CD4-positive, alpha-beta memory T cell (primary cell): ENCODE measurements at places on chromosomes 12 and 14. TPM values are rescaled to one million over a fixed set of nuclear protein-coding genes. Genes with fewer than 3 reads are reported as not detected.

Gene MYO1H
- not detected for total RNA-seq

Gene ATF1
- 52.3 TPM for total RNA-seq

Gene PSMD9
- total RNA-seq, result 42.7 TPM

Gene SMOC1
- not detected for total RNA-seq

Gene SYT1
- not detected for total RNA-seq

Gene APAF1
- total RNA-seq, result 30.8 TPM

Gene NEUROD4
- total RNA-seq, result not detected

Gene KRT81
- not detected for total RNA-seq

GRCh38 chr14:100201701-100202100 lies 37.2 kb upstream of the YY1 start:
- no peaks in the 10 kb centered on the region for H3K27me3 ChIP-seq
- H3K27ac ChIP-seq, result no peak overlapping the region
- DNase-seq, result no peak
- no peaks in the 10 kb centered on the region for H3K36me3 ChIP-seq
- no peaks in the 10 kb centered on the region for H3K4me1 ChIP-seq

DNA sequence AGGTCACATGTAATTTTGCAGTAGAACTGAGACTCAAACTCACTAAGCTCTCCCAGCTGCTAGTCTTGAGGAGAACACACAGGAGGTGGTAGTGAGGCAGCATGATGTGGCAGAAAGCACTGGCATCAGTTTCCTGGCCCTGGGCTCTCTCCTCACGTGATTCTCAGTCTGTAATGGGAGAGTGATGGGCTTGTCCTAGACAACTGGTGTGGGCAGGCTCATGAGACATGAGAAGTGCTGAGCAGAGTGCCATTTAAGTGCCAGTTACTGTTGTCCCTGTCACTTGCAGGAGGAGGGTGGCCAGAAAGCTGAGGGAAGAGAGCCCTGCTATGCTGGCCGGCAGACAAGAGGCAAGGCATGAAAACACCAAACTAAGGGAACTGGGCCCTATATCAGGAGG lies 48.5 kb upstream of the OVCH1 start:
- H3K4me3 ChIP-seq, result no peak overlapping the region
- DNase-seq, result no peak
- no peak overlapping the region for H3K27ac ChIP-seq
- no peaks in the 10 kb centered on the region for H3K27me3 ChIP-seq
- H3K36me3 ChIP-seq, result no peaks in the 10 kb centered on the region

GRCh38 chr12:95115641-95116040 lies 42.2 kb upstream of the NR2C1 start:
- DNase-seq, result no peak
- H3K4me3 ChIP-seq, result no peak overlapping the region
- no peaks in the 10 kb centered on the region for H3K27me3 ChIP-seq
- no peaks in the 10 kb centered on the region for H3K4me1 ChIP-seq
- H3K36me3 ChIP-seq, result no peaks in the 10 kb centered on the region

GRCh38 chr12:133251732-133252131 lies 16.1 kb upstream of the ANHX start:
- no peak overlapping the region for H3K27ac ChIP-seq
- no peaks in the 10 kb centered on the region for H3K27me3 ChIP-seq
- DNase-seq, result no peak
- no peaks in the 10 kb centered on the region for H3K4me1 ChIP-seq
- no peak overlapping the region for H3K4me3 ChIP-seq

DNA sequence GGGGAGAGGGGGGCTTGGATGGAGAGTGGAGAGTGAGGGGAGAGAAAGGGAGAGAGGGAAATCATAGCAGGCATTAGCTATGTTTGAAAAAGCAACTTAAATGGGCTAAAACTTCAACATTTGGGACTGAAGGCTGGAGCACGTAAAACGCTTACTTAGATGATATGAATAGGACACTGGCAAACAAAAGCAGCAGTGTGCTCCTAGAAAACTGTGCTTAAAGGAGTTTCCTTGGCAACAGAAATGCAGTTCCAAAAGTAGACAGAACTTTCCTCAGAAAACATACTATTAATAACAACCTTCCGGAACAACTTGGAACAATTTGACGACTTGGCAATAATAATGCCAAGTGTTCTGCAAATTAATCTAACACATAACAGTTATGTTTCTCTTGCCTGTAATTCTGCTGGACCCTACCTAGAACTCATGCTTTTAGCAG lies 235.5 kb upstream of the NPAS3 start:
- H3K4me3 ChIP-seq, result no peak overlapping the region
- DNase-seq, result no peak

DNA sequence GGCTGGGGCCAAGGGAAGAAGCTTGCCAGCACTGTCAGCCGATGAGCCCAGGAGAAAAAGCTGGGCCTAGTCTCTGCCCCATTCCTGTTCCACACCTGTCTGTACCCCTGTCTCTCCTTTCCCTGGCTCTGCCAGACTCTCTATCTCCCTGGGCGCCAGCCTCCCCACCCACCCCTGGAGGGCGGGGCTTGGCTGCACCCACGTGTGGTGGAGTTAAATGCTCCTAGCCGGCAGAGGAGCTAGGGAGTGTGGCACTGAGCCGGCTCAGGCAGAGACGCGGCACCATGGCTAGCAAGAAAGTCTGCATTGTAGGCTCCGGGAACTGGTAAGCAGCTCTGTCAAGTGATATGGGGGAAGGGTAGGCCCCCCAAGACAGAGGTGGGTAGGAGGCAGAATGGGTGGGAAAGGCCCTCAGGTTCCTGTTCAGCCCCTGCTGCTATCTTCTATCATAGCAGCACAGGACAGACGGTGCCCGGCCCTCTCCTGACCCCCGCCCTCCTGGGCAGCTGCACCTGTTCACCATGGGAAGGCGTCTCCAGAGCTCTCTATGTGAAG lies at the start of gene GPD1:
TSS of gene GPD1 (plus strand) at position 242 of the 555 bp plus-strand sequence. CDS start at position 285, 43 bp downstream.
- H3K27me3 ChIP-seq, result no peaks in the 10 kb centered on the region
- H3K4me3 ChIP-seq, result no peak within 1 kb of the TSS
- H3K4me1 ChIP-seq, result no peaks in the 10 kb centered on the region
- H3K27ac ChIP-seq, result no peak within 1 kb of the TSS

DNA sequence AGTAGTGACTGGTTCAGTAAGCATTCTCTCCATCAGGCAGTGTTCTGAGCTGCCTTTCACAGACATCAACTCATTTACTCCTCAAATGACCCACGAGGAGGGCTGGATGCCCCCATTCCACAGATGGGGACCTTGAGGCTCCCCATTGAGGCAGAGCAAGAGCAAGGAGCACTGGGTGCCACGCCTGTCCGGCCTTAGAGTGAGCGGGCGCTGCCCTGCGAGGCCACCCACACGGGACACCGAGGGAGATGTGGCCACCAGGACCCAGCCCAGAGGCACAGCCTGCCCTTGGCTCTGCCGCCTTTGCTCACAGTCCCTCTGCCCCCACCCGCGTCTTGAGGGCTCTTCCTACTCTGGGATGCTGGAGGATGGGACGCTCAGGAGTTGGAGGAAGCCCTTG lies 3.0 kb downstream of the FBRSL1 start:
- peaks cover 77% of the 10 kb centered on the region for H3K4me1 ChIP-seq
- DNase-seq, result no peak
- H3K27me3 ChIP-seq, result no peaks in the 10 kb centered on the region

DNA sequence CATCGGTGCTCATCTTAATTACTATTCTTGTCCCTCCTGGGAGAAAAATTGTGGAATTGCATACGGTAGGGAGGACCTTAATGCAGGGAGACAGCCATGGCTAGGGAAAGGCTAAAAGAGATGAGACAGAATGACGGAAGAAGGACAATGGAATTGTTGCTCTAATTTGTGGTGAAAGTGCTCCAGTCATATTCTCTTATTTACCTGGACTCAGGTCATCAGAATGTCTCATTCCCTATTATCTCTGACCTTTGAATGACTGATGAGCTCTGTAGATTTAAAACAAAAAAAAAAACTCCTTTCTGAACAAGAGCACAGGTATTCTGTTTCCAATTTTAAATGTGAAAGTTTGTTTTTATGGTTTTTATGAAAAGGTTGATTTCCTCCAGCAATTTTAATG lies 8.6 kb upstream of the EPS8 start:
- H3K4me3 ChIP-seq, result no peak overlapping the region
- H3K27me3 ChIP-seq, result no peaks in the 10 kb centered on the region
- DNase-seq, result no peak
- H3K36me3 ChIP-seq, result no peaks in the 10 kb centered on the region

- no peaks in the 10 kb centered on the region for H3K36me3 ChIP-seq
- no peaks in the 10 kb centered on the region for H3K4me1 ChIP-seq
- DNase-seq, result no peak
- no peaks in the 10 kb centered on the region for H3K27me3 ChIP-seq
- H3K27ac ChIP-seq, result no peak overlapping the region
Measured at GRCh38 chr14:58073516-58073915, 78.5 kb downstream of the ARMH4 start.

DNA sequence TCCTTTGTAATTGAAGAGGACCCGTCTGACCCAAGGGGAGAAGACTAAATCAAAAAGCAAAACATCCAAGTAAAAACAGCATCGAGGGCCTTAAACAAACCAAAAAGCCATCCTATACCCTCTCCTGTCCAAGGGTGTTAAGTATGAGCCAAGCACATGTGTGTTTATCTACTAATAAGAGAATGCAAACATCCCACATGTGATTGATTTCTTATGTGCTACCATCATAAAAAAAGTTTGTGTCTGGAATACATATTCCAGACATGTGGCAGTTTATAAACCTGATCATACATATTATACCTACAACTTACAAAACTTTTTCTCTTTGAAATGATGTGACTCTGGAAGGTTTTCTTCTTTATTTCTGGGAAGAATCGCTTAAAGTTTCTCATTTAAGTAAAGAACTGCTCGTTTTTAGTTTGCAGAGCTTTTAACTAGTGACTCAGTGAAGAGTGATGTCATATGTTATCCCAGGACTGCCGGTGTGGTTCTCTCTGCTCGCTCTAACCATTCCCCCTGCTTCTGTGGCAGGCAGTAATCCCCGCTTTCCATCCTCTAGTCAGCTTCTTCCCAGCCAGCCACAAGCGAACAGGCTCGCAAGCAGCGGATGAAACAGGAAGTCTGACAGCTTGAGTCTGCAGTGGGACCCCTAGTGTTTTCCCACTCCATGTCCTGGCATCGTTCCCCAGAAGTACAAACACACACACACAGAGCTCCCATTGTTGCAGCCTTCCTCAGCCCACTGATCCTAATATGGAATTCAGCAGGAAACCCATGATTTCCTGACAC lies 431 bp upstream of the RHOJ start:
- DNase-seq, result no peak
- H3K27ac ChIP-seq, result no peak overlapping the region
- peaks cover 4% of the 10 kb centered on the region for H3K4me1 ChIP-seq

DNA sequence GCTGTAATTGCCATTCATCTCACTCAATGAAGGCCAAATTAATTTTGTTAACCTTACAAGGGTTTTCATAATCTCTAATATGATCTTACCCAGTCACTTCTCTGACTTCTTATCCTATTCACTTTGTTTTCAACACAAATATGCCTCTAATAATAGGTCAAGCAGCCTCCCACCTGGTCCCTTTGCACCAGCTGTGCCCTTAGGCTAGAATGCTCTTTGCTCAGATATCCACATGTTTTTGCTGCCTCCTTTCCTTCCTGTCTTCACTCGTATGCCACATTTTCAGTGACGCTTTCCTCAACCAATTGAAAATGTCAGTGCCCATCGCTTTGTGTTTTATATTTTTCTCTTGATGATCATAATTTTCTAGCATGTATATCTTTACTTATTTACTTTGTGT lies 106.4 kb upstream of the SYT10 start:
- no peaks in the 10 kb centered on the region for H3K4me1 ChIP-seq
- H3K27me3 ChIP-seq, result no peaks in the 10 kb centered on the region
- no peaks in the 10 kb centered on the region for H3K36me3 ChIP-seq
- DNase-seq, result no peak

DNA sequence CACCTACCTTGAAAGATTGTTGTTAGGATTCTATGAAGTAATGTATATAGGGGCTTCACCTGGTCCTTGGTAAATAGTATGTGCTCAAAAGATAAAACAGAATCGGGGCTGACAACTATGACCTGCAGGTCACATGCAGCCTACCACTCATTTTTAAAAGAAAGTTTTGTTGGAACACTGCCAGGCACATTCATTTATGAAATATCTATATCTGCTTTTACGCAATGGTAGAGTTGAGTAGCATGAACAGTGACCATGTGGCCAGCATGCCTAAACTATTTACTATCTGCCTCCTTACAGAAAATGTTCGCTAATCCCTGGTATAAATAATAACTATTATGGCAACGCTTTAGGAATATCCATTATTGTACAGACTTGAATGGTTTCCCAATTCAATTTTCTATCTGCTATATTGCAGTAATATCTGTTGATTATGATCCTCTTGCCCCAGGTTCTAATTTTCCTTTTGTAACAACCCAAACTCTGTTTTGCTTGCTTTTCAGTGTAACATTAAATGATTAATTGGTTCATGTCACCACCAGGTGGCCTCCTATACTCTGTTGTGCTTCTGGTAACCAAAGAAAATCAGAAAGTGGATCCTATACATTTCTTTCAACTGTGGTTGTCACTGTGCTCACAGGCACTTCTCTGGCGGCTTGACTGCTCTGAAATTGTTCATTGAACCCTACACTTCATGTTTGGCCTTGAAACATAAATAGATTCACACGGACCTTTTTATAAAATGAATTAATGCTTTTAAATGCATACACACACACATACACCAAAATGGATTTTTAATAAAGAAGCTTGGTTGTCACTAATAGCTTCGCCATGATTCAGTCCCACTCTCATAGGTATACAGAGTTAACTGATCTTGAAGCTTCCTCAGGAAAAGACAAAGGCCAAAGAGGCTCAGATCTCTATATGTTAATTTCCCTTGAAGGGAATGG lies 227.7 kb upstream of the NPAS3 start:
- no peaks in the 10 kb centered on the region for H3K27me3 ChIP-seq
- no peak overlapping the region for H3K27ac ChIP-seq
- no peaks in the 10 kb centered on the region for H3K4me1 ChIP-seq
- no peak overlapping the region for H3K4me3 ChIP-seq

DNA sequence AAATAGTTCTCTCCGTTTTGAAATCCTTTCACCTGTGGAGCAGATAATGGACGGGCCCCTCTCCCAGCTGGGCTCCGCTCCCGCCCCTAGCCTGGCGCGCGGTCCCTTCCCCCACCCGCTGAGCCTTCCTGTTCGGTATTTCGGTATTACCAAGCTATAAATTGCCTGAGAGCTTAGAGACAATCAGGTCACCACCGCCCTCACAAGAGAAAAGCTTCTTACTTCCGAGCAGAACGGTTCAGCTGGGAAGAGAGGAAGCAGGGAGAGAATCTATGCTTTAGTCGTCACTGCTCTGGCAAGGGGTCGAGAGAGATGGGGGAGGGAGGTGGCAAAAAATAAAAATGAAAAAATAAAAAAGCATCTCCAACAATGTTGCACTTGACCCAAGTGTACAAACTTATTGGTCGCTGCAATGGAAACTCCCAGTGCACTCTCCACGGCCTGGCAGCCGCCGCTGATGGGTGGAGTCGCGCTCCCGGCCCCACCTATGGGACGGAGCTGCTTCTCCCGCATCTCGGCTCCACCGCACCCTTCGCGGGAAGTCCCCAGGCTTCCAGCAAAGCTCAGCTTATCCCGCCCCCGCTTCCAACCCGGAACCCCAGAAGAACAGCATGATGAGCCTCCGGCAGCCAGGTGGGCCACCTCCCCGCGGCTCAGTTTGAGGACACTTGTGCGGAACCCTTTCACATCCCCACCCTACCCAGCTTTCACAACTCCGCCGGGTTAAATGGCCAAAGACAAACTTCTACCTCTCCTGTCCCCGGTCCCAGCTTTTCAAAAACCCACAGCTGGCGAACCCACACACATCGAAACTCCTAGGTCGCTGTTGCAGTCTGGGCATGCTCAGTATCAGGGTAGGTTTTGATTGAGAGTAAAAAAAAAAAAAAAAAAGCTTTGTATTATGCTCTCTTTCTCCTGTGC lies 832 bp upstream of the SYT1 start:
- no peak overlapping the region for H3K27ac ChIP-seq
- H3K4me1 ChIP-seq, result no peaks in the 10 kb centered on the region
- H3K36me3 ChIP-seq, result no peaks in the 10 kb centered on the region
- H3K4me3 ChIP-seq, result no peak overlapping the region
- no peak for DNase-seq
